ENCODE measurements at places on chromosomes 12 and 14.

DNA sequence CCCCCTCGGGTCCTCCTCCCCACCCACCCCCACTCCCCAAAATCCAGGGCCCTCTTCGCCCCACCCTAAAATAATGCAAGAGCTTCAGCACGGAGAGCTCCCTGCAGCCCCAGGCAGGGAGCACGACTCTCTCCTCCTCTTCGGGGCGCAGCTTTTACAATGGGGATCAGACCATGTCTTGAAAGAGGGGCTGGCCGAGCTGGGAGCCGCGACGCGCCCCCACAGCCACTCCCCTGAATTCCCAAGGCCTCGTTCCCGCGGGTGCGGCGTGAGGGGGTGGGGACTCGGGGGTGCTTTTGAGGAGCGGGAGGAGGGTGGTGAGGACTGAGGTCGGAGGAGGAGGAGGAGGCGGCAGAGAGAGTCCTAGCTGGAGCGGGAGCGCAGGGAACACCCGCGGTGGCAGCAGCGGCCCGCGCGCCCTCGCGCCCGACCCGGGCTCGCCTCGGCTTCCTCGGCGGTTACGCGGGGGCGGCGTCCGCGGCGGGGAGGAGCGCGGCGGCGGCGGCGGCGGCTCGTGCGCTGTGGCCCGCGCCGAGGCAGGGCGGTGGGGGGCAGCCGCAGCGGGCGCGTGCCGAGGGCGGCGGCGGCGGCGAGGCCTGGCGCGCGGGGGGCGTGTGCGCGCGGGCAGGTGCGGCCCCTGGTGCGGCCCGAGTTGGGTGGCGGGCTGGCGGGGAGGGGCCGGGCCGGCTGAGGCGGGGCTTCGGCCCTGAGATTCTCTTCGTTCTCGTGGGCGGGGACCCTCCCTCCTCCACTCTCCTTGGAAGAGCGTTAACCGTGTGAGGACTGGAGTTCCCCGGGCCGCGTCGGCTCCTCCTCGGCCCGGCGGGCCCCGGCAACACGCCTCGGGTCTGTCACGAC lies at the start of gene ANKS1B:
ANKS1B (minus strand) TSS at position 666 of the 858 bp plus-strand sequence. CDS start 699 bp downstream, outside the sequence.
- DNase-seq = peak; percentile 33

DNA sequence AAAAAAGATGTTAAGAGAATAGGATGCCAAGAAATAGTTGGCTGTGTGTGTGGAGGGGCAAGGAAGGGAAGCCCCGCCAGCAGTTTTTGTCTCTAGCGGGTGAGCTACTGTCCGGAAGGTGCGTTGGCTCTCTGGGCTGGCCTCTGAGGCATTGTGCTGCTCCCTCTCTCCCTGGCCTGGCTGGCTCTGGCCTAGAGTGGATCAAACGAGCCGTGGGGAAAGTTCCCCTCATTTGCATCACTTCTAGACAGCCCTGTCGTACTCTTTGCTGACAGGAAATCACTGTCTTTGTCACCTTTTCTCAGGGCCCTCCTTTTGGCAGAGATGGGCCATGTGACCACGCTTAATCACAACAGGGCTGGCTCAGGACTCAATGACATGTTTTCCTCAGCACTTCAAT lies 236.1 kb upstream of the NPAS3 start:
- no peak for DNase-seq

DNA sequence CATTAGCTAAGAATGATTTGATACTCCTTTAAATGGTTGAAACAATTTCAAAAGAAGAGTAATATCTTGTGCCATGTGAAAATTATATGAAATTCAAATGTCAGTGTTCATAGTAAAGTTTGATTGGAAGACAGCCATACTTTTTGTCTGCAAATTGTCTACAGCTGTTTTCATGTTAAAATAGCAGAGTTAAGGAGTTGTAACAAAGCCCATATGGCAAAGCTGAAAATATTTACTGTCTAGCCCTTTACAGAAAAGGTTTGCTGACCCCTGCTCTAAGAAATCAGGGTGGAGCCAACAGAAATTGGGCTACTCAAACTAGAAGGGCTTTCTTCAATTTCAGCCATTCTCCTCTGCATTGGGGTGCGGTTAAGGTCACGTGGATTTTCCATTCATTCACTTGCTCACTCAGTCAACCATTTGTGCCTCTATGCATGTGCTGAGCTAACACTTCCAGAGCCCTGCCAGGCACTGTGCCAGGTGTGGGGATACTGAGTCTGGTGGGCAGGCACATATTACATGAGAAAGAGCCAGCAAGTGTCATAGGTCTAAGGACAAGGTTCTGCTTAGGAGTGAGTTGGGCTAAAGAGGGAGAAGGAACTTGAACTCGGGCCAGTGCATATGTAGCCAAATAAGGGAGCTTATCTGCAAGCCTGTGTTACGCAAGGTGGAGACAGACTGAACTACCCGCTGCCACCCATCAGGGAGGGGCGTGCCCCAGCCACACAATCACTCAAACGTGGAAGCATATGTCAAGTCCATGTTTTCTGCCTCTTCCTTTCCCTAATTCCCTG lies 139.8 kb upstream of the NOS1 start:
- DNase-seq = no peak

GRCh38 chr12:108697905-108698304 lies 33.4 kb downstream of the CORO1C start:
- no peak for DNase-seq

DNA sequence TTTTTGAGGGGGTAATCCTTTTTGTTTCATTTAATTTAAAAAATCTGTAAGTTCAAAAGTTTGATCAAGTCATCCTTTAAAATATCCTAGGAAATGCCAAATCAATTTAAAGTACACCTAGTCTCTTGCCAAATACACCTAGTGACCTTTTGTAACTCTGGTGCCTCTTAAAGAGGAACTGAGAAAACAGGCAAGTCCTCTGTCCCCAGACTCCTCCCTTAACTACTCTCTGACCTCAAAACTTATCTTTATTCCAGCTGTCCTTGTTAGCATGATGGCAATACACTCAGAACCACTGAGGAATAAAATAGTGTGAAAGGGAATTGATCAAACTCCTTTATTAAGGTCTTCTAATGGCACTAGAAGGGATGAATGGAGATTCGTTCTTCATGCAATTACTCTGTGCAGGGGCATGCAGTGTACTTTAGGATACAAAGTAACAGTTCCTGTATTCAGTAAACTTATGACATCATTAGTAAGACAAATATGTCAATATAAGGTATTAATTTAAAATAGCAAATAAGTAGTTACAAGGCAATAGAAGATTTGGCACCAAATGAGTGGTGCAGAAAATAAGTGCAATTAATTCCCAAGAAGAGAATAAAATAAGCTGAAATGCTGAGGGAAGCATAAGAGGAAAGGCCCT lies 3.3 kb downstream of the FAR2 start:
- peak; percentile 85 for DNase-seq

DNA sequence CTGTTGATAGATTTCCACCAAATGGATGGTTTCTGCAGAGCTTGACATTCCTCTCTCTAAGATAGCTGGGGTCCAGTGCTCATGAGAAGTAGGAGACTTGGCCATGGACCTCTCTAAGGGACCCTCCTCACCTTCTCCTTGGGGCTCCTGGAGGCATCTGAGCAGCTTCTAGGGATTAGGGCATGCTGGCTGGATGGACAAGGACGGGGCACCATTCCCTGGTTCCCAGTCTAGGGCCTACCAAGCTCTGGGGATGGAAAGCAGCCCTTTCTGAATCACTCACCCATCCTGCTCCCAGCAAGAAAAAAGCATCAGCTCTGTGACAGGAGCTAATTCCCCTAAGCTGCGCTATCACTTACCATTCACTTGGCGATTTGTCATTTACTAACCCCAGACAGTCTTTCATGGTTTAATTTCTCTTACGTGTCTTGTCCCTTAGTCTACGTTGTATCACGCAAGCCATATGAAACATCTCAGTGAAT lies 39.5 kb downstream of the VWF start:
- no peak for DNase-seq

- peak; percentile 2 for DNase-seq
These were observed 52.6 kb downstream of the DIP2B start for GRCh38 chr12:50557421-50557820.

- DNase-seq = no peak
These were observed 13.1 kb upstream of the SIVA1 start for GRCh38 chr14:104739546-104740516.

DNA sequence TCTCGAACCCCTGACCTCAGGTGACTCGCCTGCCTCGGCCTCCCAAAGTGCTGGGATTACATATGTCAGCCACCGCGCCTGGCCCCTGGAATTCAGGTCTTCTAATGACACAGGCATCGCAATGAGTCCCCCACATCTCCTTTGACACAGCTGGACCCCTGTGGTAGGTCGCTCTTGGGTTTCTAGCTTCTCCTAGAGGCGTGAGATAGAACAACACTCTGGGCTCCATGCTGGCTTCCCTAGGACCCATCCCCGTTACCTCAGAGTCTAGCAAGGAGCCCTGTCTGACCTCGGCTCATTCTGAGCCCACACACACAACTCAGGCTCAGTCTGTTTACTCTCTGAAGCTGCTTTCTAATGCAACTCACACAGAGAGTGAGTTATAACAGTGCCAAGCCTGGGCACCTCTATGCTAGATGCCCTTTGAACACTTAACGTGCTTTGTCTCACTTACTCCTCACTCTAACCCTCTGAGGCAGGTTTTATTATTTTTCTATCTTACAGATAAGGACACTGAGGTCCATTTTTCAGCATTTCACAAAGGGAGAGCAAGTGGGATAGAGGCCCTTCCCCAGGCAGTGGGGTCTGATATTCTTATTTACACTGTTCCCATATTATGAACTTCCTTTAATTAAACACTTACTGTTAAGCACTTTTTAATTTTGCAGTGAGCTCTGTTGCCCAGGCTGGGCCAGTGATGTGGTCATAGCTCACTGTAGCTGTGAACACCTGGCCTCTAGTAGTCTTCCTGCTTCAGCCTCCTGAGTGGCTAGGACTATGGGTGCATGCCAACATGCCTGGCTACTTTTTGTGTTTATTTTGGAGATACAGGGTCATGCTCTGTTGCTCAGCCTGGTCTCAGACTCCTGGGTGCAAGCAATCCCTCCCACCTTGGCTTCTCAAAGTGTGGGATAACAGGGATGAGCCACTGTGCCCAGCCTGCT lies 40.6 kb upstream of the RBM19 start:
- no peak for DNase-seq

DNA sequence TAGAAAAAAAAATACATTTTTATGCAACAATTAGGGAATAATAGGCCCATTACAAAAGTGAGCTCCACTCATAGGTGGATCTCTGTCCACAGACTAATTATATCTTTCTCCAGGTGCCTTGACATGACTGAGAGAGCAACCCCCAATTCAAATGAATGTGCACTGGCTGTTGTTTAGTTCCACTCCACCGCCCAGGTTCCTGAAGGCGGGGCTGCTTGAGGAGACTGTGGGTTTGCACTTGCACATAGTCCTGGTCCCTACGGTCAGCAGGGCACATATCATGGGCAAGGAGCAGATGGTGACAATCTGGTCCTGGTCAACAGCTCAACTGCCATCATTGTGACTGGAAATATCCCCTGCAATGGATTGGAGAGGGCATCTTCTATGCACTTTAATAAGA lies 195.6 kb upstream of the PWP1 start:
- no peak for DNase-seq

- no peak for DNase-seq
These were observed 76.9 kb downstream of the OTX2 start for GRCh38 chr14:56733396-56733795.

DNA sequence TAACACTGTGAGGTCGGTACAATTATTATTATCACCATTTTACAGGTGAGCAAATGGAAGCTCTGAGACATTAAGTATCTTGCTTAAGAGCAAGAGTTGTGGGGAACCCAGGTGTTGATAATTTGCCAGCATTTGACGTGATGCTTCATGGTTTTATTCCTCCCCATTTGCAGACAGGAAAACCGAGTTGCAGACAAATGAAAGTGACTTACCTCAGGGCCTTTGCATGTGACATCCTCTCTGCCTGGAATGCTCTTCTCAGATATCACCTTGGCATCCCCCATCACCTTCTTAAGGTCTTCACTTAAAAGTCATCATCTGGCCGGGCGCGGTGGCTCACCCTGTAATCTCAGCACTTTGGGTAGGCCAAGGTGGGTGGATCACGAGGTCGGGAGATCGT lies 21.0 kb upstream of the P2RX7 start:
- no peak for DNase-seq

- no peak for DNase-seq
These were observed 36.2 kb upstream of the FBXO21 start for GRCh38 chr12:117226505-117226904.

DNA sequence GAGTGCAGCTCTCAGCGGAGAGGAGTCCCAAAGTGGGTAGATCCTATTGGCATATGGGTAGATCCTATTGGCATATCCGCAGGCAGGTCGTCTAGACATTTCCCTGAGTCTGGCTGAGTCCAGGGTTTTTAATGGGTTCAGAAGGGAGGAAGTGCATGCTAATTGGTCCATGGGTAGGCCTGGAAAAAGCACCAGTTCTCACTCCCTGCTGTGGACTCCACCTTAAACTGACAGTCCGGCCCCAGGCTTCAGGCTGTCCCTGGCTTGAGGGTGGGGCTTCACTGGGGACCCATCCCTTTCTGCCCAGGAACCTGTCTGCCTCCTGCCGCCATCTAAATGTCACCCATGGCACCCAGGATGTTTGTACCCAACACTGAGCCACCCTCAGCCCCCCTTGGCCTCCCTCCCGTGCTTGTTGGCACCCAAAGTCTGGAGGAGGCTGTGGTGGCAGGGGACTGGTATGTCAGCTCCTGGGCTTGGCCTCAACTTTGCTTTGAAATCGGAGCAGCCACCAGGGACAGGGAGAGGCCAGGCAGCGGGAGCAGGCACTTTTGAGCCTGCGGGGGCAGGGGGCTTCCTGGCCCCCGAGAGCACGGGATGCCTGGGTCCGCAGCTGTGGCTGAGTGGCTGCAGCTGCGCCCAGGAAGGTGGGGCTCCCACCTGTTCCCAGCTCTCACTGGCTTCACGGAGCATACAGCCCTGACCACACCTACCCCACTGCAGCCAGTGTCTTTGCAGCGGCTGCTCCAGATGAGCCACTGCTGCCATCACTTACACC lies 29.6 kb upstream of the YAF2 start:
- no peak for DNase-seq

GRCh38 chr12:116091579-116091978 lies 185.9 kb downstream of the MED13L start:
- DNase-seq = no peak

DNA sequence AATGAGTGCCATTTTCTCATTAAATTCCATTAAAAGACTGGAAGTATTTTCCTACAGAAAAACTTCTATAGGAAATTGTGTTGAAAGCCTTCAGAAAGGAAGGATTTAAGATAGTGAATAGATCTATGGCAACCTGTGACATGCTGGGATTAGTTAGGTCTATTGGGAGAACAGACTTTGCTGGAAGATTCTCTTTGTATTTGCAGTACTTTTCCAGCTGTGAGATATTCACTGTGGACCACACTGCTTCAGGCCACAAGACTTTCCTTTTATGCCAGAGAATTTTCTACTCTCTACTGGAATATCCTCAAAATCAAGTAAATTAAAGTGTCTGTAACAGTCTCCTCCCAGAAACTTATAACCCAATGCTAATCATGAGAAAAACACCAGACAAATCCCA lies 136.2 kb downstream of the MYRFL start:
- DNase-seq = no peak

- no peak for DNase-seq
These were observed 17.2 kb upstream of the FBLN5 start for GRCh38 chr14:91964724-91965123.

DNA sequence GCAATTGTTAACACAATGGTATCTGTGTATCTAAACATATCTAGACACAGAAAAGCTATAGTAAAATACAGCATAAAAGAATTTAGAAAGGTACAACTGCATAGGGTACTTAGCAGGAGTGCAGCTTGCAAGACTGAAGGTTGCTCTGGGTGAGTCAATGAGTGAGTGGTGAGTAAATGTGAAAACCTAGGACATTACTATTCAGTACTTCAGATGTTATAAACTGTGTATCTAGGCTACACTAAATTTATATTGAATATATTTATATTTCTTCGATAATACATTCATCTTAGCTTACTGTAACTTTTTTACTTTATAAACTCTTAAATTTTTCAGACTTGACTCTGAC lies 409.0 kb upstream of the DCN start:
- DNase-seq = no peak

Data from hematopoietic multipotent progenitor cell treated with erythropoietin and hydrocortisone succinate and interleukin-3 and kit ligand, for 6 days (in vitro differentiated cells).